ENCODE measurements at places on chromosomes 13 and 19.

- DNase-seq, result no peak
Measured at GRCh38 chr13:23574421-23575145, 4.4 kb downstream of the TNFRSF19 start.

DNA sequence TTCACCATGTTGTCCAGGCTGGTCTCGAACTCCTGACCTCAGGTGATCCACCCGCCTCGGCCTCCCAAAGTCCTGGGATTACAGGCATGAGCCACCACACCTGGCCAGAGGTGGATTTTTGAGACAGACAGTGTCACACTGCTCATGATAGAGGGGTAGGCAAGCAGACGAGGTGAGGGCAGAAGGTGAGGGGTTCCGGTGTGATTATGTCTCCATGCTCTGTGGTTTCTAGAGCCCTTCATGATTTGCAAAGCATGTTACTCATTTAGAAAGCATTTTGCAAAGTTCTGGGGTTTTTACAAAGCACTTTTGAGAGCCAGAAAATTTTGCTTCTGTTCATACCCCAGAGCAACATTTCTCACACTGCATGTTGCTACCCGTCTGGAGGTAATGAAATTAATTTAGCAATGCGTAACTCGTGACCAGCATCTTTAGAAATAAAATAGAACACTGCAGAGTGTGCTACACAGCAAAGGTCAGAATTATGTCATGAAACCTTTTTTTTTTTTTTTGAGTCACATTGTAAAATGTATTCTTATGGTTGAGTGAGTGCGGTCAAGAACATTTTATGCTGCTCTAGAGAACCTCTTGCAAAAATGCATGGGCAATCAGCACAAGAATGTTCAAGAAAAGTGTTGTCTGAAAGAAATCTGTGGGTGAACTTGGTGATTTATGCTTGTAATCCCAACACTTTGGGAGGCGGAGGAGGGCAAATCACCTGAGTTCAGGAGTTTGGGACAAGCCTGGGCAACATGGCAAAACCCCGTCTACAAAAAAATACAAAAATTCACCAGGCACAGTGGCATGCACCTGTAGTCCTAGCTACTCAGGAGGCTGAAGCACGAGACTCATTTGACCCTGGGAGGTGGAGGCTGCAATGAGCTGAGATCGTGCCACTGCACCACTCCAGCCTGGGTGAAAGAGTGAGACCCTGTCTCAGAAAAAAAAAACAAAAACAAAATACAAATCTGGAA lies 58.0 kb downstream of the MAP4K1 start:
- no peak for DNase-seq

DNA sequence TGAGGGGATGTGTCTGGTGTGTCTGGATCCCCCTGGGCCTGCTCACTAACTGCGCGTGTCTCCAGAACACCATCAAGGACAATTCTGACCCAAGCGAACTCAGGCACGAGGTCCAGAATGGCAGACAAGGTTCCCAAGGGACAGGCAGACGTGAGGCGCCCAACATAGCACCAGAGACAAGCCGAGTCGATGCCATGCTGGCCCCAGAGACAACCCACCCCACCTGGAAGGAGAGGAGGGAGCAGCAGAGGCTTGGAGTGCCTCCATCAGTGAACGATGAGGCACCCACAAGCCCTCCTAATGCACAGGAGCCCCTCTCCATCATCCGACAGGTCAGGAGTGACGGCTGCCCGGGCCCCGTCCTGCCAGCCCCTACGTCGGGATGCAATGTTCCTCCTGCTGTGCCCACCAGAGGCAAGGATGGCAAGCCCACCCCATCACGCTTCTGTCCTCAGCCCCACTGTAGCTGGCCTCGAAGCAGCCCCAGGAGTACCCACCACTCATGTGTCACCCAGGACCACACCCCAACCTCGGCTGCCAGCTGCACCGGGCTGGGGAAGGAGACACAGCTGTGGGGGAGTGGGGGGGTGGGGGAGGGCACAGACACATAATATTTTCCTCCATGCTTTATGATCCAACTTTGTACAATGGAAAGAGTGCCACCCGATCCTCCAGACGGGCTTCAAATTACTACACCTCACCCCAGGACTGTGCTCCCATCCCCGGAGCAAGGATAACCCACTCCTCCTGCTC lies 11.8 kb downstream of the AP3D1 start:
- DNase-seq, result no peak

- no peak for DNase-seq
Measured at GRCh38 chr13:65660731-65661130, 1569.4 kb downstream of the PCDH9 start.

DNA sequence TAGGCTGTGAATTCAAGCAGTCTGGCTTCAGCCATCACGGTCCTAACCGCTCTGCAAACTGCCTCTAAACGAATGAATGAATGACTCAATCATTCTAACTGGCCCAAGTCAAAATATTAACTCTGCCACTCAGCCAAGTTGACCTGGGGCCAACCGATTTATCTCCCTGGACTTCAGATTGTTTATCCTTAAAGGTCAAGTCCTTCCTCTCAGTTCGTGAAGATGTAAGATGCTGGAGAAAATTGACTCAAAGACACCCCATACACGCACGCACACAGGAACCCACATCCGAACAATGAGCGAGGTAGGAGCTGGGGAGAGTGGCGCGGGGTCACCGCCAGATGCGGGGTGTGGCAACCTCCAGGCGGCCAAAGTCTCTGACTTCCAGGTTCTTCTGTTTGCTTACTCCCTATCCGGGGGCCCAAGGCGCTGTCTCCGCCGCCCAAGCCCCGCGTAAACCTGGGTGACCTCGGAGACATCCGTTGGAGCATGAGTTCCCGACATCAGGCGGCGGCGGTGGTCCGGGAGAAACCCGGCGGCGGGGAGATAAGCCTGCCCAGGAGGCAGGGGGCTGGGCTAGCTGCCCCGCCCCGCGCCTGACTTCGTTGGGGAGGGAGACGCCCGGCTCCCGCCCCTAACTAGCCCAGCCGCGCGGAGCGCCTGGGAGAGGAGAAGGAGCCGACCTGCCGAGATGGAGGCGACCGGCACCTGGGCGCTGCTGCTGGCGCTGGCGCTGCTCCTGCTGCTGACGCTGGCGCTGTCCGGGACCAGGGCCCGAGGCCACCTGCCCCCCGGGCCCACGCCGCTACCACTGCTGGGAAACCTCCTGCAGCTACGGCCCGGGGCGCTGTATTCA lies at the start of gene CYP2S1:
Gene CYP2S1 (plus strand): TSS at position 646 of the 856 bp plus-strand sequence. CDS start 46 bp downstream, at position 692.
- DNase-seq, result no peak

GRCh38 chr19:43132696-43133095 lies 50.2 kb upstream of the PSG2 start:
- DNase-seq, result no peak

GRCh38 chr19:6272411-6272791 lies 7.4 kb downstream of the MLLT1 start:
- DNase-seq, result no peak

DNA sequence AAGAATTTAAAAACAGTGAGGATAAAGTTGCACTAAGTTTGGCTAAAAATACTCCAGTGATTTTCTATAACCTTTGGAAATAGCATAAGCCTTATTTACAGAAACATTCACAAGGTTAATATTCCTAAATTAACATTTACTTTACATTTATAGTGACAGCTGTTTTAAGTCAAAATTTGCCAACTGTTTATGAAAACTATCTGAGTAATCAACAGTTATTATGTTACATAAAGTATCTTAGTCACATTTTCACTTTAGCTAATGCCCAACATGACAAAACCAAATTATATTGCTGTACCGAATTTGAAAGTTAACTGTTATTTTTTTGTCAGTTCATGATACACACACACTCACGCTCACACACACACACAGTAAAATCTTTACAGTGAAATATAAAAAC lies 1.2 kb downstream of the TNFRSF19 start:
- DNase-seq, result no peak

DNA sequence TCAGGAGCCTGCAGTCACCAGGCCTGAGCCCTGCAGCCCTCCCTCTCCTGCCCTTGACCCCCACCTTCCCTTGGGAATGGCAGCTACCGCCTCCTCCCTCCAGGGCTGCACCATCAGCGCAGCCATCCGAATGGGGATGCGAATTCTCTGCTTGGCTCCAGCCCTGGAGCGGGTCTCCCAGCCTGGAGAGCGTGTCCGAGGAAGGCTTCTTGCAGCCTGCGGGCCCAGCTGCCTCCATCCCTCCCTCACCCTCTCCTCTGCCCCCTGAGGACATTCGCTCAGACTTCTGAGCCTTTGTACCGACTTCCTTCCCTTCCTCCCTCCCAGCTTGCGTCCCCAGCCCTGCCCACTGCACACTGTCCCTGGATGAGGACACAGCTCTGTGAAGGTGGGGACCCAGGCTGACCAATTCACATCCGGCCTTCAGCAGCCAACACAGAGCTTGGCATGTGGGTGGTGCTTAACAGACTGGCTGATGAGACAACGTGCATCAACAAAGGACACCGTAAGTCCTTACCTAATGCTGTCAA lies 6.0 kb upstream of the NKPD1 start:
- DNase-seq, result no peak

DNA sequence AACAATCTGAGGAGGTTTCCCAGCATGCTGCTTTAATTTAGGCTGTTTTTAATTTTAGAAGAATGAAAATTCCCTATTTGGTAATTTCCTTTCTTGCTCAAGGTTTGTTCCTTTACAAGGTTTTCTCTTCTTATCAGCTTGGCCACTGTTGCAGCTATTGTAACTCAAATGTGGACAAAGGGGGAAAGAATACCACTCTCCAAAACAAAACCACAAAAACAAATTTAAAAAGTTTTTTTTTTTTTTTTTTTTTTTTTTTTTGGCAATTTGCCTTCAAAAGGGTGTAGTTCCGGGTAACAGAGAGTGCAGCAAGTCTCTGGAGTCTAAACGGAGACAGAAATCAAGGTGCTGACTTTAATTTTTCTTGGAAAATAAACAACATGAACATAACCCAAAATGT lies 306.4 kb upstream of the ARGLU1 start:
- no peak for DNase-seq

- no peak for DNase-seq
Measured at GRCh38 chr13:81246556-81246955, 905.6 kb upstream of the SPRY2 start.

DNA sequence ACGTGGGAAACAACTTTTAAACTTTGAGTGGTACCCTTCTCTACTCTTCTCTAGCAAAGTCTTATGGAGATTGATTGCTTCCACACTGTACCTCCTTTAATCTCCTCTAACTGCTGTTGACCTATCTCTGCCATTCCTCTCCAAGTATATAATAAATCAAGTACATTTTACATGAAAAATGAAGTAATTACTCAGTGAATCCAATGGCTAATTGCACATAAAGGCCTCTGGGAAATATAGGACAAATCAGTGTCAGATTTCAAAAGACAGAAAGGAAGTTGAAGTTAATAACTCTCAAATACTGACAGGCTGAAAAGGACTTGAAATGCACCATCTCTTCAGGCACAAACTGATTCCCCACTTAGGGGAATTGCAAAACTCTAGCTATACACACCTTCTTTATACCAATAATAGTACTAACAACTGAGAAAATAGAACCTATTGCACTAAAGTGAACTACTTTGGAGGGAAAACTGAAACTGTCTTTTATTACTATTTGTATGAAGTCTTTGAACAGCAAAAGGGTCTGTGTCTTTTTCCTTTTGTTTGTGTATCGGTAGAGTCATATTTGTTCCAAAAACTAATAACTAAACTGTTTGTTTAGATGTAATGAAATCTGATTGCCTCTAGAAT lies 701.1 kb downstream of the PCDH9 start:
- DNase-seq, result no peak

GRCh38 chr19:10976131-10976892 lies 15.5 kb downstream of the SMARCA4 start:
- no peak for DNase-seq

- DNase-seq, result no peak
Measured at GRCh38 chr19:15780610-15781418, 6.6 kb upstream of the OR10H5 start.

GRCh38 chr13:44063881-44064280 lies 184.2 kb downstream of the LACC1 start:
- DNase-seq, result no peak

- DNase-seq, result no peak
Measured at GRCh38 chr19:28169168-28169887, 1043.6 kb downstream of the UQCRFS1 start.

DNA sequence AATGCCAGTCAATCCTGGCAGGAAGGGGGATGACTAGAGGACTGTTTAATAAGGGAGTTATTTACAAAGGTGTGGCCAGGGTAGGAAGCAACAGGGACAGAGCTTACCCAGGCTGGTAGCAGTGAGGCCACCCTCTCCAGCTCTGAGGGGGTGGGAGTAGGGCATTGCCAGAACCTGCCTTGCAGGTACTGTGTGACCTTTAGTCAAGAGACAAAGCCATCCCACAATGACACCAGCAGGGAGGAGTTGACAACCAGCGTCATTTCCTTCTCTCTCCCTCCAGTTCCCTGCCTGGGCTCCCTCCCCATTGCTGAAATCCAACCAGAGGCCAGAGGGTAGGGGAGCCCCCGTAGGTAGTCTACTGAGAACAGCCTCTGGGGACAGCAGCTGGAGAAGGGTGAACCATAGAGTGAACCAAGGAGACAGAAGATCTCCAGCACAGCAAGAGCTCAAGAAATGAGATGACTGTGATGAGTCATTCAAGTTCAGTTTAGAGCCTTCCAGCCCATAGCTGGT lies 33.3 kb upstream of the SPATA13 start:
- no peak for DNase-seq

DNA sequence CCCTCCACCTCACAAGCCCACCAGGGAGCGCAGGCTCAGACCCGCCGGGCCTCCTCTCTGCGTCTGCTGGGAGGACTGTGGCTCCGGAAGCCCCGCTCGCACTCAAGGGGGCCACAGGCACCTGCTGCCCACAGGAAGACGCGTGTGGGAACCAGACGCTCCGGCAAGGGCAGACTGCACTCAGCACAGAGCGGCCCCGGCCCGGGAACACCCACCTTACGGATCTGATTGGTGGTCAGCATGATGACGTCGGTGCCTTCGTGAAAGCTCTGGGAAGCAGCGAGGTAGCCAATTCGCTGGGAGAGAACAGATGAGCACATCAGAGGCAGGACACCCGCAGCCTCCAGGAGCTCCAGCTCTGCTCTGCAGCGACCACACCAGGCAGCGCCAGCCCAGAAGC lies 14.6 kb downstream of the AP3D1 start:
- DNase-seq, result no peak

DNA sequence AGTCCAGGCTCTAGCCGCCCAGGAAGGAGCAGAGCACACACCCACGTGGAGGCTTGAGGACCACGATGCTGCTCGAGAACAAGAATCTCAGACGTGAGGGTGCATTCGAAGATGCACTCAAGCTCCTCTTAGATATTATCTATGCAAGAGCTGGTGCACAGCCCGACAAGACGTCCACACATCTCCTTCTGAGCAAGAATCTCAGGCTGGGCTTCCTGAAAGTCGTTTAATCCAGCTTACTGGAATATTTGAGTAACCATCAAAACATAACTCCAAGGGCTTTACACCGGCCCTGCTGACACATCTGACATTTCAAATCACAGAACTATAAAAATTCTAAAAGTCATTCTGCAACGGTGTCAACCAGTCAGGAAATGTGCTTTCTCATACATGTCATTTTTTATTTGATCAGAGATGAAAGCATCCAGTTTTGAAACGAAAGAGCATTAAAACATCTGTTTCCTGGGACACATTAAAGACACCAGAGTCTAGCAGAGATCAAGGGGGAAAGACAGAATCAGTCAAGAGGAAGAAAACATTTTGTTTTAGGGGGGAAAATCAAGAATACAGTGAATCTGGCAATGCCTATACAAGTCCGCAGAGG lies 177.7 kb upstream of the IRS2 start:
- DNase-seq, result no peak

GRCh38 chr13:27830010-27830409 lies 37.7 kb downstream of the GSX1 start:
- peak; percentile 41 for DNase-seq
